CD4-positive, alpha-beta T cell treated with Interleukin-17A for 4 hours (primary cell): ENCODE measurements at places on chromosomes 12 and 14.

DNA sequence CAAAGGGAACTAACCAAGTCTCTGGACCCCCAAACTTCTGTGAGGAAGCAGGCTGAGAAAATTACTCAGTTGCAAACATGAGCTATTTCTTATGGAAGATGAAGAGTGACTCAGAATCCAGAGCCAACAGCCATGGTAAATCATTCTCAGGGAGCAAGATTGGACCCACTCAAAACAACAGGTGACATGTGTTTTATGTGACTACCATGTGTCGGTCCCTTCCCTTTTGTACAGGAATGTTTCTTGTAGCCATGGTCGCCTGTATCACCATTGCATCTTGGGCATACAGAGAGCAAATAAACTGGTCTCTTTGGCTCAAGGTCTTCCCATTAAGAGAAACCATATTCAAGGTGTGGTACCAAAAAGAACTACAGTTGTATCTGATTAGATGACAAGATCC lies 75.4 kb upstream of the COCH start:
- no peak for DNase-seq

- DNase-seq = no peak
Measured at GRCh38 chr14:93974833-93975232, 1.5 kb downstream of the ASB2 start.

DNA sequence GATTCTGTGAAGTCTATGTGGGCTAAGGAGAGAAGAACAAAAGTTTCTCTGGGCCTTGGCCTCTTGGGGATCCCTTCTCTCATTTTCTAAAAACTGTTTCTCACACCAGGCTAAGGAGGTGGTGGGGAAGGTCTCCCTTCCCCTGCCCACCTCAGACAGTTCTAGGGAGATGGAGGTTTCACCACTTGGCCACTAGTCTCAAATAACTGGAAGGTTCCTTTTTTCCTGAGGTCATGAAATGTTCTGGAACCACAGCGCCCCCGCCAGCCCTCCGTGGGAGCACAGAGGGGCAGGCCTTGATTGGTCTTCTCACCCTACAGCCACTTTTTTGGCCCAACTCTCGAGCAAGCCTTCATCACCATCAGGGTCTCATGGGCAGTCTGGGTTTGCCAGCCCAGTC lies 12.6 kb downstream of the C12orf43 start:
- DNase-seq = no peak

DNA sequence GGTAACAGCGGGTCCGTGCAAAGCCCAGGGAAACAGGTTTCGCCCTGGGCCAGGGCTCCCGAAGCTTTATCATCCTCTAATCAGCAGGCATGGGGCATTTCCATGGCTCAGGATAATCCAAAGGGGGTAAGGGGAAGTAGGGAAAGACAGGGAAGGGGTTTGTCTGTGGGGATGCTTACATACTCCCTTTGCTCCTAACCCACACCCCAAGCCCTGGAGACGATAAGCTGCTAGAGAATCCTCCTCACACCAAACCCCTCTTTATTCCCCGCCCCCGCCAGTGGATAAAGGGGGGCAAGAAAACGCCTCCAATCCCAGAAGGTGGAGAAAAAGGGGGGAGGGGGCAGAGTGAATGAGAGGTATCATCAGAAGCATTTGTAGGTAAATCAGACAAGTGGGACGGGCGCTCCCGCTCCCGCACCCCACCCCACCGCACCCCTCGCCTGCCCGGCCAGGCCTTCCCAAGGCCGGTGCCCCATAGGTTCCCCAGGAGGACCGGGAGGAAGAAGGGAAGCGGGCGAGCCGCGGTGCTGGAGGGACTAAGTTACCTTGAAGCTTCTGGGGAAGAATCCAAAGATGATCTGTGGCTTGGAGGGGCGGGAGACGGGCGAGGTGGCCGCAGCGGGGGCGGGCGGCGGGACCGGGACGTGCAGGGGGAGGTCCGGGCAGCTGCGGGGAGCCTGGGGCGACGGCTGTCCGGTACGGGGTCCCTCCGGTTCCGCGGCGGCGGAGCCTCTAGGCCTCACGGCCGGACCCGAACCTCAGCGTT lies 762 bp downstream of the PPP2R5E start:
- DNase-seq = peak; percentile 24

DNA sequence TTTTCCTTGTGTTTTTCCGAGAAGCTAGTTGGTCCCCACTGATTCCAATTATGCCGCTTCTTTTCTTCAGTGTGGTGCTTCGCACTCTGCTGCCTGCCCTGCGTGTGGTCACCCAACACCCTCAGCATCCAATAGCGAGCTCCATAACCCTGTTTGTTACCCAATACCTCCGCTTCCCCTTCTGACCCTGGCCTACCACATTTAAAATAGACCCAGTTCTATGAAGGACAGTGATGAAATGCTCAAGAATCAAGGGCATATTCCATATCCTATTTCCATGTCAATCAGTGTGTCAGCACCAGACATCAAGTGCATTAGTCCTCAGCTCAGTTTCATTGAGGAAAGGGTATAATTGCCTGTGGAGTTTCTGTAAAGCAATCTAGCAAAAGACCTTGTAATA lies 9.5 kb downstream of the NDRG2 start:
- DNase-seq = no peak

DNA sequence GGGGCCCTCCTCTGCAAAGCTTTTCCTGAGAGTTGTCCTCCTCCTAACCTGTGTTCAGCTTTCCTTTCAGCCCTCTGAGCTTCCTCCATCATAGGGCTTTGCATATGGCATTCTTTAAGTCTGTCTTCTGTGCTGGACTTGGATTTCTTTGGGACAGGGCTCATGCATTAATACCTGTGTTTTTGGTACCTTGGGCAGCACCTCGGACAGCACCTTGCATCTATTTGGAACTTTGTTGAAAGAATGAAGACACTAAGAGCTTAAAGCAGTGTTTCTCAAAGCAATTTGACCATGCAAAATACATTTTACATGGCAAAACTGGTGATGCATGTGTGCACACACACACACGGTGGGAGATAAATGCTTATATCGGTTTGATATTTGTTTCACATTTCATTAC lies 115.0 kb upstream of the SRRM4 start:
- DNase-seq = no peak

DNA sequence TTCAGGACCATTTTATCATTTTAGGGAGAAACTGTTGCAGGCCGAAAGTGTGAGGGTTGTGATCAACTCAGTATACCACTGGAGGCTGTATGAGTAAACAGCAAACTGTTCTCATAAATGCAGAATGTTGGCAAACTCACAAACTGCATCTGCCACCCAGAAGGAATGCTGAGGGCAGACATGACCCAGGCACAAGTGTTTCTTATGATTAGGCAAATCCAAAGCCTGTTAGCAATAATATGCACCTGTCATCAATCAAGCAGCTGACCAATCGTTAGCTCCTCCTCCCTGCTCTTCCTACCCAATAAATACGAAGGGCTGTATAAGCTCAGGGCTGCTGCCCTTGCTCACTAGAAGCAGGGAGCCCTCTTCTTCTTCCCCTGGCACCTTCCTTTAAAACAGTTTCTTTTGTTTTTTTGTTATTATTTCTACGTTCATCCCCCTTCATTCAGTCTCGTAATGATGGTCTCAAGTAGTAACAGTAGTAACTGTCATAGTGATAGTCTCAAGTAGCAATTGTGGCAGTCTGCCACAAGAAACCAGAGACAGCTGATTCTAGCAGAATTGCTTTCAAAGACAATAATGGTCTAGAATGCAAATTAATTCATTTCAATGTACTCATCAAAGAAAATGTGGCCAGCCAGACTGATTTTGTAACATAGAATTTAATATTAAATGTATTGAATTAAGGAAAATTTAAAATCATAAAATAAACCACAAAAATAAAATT lies 15.2 kb upstream of the CCDC175 start:
- DNase-seq = no peak

GRCh38 chr14:89401761-89402160 lies 15.3 kb downstream of the FOXN3 start:
- no peak for DNase-seq

GRCh38 chr14:39426605-39427004 lies 5.6 kb downstream of the FBXO33 start:
- no peak for DNase-seq

GRCh38 chr14:101961746-101962502 lies 2.4 kb upstream of the DYNC1H1 start:
- no peak for DNase-seq

DNA sequence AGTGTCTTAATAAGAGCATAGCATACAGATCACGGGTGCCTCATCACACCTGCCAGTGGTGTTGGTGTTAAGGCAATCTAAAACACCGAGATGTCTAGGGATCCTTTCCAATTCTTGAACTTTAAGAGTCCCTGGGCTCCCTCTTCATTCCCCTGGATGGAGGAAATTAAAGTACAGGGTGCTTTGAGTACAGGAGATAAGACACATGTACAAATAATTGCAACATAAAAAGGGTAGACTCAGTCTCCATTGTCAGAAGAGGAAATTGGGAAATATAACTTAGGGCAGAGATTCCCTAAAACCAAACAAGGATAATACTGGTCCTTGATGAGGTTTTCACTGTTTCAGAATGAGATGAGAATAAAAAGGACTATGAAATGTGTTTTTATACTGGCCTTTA lies 34.9 kb downstream of the SCFD1 start:
- no peak for DNase-seq

DNA sequence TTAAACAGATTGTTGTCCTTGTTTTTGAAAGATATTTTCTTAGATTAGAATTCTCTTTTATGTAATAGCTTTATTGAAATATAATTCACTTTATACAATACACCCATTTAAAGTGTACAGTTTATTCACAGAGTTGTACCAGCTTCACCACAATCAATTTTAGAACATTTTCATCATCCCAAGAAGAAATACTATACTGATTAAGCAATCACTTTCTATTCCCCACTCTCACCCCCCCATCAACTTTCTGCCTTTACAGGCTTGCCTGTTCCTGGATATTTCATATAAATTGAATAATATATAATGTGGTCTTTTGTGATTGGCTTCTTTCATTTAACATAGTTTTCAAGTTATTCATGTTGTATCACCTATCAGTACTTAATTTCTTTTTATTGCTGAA lies 44.4 kb downstream of the ARHGAP5 start:
- no peak for DNase-seq

- DNase-seq = no peak
Measured at GRCh38 chr14:80491131-80491530, 279.8 kb upstream of the DIO2 start.

GRCh38 chr12:29742646-29743045 lies 41.1 kb downstream of the TMTC1 start:
- DNase-seq = no peak

DNA sequence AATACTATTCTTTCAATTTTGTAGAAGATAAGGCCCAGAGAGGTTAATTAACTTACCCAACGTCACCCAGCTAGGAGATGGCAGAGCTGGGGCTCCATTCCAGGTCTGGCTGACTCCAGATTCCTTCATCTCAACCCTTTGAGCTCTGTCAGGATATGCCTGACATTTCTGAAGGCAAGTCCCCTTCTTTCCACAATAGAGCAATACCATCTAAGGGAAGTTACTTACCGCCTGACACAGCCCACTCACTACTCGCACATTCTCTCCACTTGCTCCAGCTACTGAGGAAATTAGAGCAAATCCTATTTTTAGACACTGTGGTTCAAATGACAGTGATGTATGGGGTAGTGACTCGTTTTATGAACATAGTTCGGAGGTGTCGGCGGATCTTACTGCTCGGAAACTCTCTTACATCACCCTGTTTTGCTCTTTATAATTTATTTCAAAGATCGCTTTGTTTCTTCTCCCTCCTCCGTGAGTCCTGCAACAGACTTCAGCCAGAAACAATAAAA lies 2.0 kb upstream of the WSCD2 start:
- DNase-seq = no peak

- DNase-seq = no peak
Measured at GRCh38 chr12:96989916-96990315, 82.9 kb downstream of the NEDD1 start.

DNA sequence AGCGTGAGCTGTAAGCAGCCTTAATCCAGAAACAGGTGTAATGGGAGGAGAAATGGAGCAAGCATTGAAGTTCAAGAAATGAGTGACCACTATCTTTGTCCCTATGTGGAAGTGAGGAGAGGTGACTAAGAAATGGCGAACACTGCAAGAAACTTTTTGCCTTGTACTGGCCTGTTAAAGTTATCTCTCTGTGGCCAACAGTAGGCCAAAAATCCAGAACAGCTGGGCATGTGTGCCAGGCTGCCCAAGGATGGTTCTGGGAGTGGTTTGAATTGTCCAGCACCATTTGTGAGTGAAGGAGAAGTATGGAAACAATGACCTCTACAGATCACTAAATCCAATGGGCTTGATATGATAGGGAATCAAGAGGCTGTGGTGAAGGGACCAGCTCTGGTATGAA lies 83.3 kb upstream of the FRMD6 start:
- DNase-seq = no peak

GRCh38 chr14:68939181-68939892 lies 39.8 kb downstream of the ACTN1 start:
- no peak for DNase-seq

GRCh38 chr14:52325630-52326029 lies 11.5 kb downstream of the PTGER2 start:
- no peak for DNase-seq

GRCh38 chr14:89425931-89426330 lies 8.9 kb upstream of the FOXN3 start:
- DNase-seq = no peak

DNA sequence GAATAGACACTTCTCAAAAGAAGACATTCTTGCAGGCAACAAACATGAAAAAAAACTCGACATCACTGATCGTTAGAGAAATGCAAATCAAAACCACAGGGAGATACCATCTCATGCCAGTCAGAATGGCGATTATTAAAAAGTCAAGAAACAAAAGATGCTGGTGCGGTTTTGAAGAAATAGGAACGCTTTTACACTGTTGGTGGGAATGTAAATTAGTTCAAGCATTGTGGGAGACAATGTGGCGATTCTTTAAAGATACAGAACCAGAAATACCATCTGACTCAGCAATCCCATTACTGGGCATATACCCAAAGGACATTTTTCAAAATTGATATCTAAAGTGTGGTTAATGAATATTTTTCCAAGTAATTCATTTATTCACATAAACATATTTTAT lies 39.6 kb upstream of the LIN7A start:
- DNase-seq = no peak

DNA sequence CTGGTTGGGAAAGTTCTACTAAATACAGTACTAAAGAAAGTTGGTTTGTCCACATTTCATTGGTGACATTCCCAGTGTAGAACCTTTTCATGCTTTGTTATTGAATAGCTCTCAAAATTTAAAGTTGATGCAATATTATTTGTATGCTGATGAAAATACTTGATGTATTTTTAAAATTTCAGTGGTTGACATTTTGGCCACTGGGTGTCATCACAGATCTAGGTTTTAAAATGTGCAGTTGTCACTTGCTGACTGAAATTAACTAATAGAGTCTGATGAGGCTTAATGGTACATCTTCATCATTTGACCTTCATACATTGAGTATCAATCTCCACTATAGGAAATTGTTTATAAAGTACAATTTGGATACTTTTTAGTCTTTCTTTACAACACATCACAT lies 37.1 kb downstream of the CMAS start:
- DNase-seq = peak; percentile 42

GRCh38 chr12:4417455-4417854 lies 28.2 kb downstream of the FGF6 start:
- DNase-seq = no peak

DNA sequence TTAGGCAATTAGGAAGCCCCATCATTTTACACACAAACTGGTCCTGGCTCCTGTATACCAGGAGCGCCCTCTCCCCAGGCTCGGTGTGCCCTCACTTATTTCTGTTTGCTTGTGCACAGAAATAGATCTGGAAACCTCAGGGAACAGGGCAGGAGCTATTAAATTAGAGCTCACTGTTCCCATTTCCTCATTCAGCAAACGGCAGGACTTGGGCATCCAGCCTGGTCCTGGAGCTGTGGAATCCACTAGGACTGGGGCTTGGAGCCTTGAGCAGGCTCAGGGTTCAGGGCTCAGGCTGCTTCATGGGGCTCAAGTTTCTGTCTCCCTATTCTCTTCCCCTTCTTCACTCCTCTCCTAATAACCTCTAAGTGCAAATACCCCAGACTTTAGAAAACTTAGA lies 91.3 kb downstream of the VCPKMT start:
- no peak for DNase-seq
